ENCODE measurements at places on chromosomes 1 and 21.

DNA sequence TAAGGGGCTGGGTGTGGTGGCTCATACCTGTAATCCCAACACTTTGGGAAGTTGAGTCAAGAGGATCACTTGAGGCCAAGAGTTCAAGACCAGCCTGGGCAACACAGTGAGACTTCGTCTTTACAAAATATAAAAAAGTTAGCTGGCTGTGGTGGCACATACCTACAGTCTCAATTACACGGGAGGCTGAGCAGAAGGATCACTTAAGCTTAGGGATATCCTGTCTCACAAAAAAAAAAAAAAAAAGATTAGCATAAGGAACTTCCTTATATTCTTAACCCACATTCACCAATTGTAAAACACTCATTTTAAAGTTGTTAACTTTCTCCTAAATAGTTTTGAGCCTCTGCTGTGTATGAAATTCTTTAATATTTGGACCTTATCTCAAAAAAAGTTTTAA is 53.1 kb downstream of the ABCD3 start:
- DNase-seq, result no peak

- DNase-seq, result no peak
Measured at GRCh38 chr1:204465546-204466415, 28.8 kb downstream of the PIK3C2B start.

DNA sequence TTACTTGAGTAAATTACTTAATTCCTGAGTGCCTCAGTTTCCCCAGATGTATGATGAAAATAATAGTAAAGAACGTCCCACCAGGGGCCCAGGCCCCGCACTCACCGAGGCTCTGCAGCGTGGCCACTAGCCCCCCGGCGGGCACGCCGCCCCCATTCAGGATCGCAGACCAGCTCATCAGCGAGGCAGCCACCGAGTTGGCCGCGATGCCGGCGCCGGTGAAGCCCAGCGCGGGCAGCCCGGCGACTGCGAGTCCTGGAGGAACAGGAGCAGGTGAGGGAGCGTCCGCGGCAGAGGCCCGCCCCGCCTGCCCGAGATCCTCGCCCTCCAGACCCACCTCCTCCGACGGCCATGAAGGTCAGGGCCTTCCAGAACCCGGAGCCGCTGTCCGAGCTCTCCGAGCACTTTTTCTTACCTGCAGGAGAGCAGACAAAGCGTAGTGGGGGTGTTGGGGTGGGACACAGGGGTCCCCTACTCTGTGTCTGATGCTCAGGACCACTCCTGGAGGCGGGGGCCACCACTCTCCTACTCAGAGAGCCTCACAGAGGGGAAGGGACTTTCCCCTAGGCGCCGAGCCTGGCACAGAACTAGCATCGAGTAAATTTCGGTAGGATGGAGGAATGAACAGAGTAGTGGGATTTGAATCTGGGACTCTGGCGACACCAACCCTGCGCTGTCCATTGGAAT is 3.7 kb downstream of the IFI6 start:
- DNase-seq, result no peak

DNA sequence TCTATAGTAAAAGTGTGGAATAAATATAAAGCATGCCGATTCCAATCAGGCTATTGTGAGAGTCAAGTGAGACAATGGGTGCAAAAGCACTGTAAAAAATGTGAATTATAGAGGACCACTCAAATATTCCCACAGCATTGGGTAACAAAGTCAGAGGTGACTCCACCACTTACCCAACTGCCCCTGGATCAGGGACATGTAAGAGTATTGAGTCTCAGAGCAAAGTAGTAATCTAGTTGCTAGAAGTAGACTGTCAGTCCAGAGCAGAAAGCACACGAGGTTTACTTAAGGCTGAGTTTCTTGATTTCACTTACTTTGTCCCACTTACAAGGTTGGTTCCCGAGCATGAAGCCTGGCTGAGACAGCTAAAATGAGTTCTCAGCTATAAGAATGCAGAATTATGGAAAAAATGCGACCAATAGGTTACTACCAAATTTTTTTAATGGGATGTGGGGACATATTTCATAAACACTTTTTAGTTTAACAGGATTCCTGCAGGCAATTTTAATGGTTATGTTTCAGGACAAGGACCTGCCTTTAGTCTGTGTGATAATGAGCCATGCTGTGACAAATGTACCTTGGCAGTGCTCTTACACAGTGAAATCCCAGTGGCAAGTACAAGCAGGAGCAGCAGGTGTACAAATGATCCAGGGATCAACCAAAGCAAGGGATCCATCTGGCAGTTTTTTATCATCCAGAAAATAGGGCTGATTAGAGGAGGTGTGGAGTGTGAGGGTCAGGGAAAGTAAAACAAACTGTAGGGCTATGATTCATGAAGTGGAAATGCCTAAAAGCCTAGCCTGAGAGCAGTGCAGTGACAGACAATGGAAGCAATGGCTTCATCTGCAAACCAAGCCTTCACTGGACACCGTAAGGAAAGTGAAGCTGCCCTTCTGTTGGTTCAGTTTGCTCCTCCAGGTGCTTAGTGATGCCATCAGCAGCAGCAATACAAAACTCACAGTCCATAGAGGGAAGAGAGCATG is 156.2 kb upstream of the SPAG17 start:
- DNase-seq, result no peak

- DNase-seq, result no peak
Measured at GRCh38 chr1:27033043-27033746, 20.5 kb upstream of the TENT5B start.
